ENCODE measurements at places on chromosomes 12 and 14. TPM values are rescaled to one million over a fixed set of nuclear protein-coding genes. Genes with fewer than 3 reads are reported as not detected.

DNA sequence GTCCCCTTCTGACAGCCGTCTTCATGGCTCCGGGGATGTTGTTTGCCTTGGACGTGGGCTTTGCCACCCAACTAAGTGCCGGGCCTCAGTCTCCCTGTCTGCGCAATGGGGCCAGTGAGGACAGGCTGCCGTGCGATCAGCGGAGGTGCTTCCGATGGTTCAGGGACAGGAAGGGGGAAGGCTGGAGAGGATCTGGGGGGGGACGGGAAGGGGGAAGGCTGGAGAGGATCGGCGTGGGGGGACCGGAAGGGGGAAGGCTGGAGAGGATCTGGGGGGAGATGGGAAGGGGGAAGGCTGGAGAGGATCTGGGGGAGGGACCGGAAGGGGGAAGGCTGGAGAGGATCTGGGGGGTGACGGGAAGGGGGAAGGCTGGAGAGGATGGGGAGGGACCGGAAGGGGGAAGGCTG is 3.4 kb downstream of the MMP17 start:
- no peak for DNase-seq

DNA sequence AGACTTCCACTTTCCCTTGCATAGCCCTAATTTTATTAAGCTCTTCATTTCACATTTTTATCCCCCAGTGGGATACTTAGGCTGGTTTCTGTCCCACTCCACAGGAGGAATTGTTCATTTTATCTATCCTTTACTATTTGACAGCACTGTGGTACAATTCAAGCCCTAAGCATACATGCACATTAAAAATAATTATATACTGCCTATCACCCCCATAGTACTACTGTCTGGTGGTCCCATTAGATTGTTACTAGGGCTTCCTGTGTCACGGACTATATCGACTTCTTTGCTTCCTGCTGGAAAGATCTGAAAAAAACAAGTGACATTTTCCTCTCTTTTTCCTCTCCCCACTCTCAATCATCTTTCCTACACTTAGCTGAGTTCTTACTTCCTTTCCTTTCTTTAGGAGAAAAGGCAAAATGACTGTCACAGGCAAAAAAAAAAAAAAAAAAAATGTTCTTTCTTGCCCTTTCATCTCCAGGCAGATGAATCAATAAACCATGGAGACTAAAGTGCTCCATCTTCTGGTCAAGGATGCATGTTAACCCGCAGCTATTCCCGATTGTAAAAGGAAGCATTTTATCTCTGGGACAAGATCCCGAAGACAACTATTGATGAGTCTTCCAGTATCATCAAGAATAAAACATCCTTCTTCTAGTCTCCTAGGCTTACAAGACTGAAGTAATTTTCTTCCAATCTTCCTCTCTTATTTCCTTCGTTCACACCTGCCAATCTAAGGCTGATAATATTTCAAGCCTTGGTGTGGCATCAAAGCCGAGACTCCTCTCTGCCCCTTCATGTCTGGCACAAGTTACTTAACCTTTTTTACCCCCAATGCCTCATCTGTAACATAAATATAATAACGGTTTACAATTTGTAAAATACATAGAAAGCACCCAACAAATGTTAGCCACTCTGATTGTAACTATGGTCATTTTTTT is 94.4 kb upstream of the PLEKHG7 start:
- no peak for DNase-seq

DNA sequence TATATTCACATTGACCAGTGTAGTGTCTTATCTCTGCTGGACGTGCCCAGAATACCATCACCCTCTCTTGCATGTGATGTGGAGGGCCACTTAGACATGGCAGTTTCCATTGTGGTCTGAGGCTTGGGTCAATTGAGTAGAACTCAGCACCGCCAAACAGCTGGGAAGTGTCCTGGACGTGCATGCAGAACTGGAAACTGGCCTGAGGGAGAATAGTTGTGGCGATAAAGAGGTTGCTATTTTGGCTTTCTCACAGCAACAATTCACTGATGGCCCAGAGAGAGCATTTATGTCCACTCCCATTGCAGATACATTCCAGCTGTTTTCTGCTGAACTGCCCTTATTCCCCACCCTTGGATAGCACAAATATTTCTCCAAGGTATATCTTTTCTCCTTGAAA is 210.1 kb upstream of the DAAM1 start:
- DNase-seq, result no peak

NACA gene
- 1,037 TPM for total RNA-seq

KRT3 gene
- total RNA-seq, result not detected

GRCh38 chr14:88029500-88029899 is 24.6 kb downstream of the GPR65 start:
- no peak for DNase-seq

- no peak for DNase-seq
These were observed 966 bp downstream of the BICD1 start for GRCh38 chr12:32107359-32108267.

DIO2 gene
- not detected for total RNA-seq

DNA sequence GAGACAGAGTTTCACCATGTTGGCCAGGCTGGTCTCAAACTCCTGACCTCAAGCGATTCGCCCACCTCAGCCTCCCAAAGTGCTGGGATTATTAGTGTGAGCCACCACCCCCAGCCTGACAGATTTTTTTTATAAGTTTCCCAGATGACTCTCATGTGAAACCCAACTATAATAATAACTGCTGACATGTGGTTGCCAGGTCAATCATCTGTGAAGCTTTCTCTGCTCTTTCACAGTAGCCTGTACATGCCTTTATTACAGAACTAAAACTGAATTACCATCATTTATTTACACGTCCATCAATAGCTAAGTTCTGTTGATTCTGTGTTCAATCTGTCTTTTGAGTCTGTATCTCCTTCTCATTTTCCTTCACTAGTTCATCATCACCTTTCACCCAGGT is 218.5 kb downstream of the RPS29 start:
- DNase-seq, result no peak

DNA sequence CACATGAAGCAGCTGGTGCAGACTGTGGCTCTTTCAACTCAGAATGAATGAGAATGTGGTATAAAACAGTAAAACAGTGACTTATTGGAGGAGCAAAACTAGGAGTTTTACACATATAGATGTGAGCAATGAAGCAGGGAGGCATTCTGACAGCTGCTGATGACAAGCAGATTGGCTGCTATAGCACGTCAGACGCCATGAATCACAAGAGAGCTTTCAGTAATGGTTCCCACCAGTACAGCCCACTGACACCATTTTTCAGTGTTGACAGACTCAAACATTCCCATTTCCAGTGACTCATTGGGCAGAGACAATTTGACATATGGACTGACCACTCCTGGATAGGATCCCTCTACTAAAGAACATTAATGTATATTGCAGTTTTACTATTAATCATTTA is 24.6 kb upstream of the FSCB start:
- no peak for DNase-seq

- no peak for DNase-seq
These were observed 30.3 kb upstream of the ADIPOR2 start for GRCh38 chr12:1660304-1661187.

DNA sequence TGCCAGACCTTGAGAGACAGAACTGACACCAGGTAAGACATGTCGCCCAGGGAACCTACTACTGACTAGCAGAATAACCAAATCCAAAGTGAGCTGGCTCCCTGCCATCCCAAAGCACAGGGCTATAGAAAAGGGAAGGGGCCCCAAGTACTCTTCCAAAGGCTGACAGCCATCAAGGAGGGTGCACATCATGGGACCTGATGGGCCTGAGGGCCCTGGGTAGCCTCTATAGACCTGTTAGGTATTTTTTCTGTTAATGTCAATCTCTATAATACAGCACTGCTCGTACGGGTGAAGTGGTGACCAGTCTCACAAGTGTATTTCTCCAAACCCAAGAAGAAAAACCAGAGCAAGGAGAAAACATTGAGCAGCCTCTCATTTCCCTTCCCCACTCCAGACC is 171.6 kb downstream of the ITPR2 start:
- DNase-seq, result no peak

CHPT1 gene
- 18.3 TPM for total RNA-seq

- no peak for DNase-seq
These were observed 34.9 kb upstream of the ZNF740 start for GRCh38 chr12:53145383-53146260.

- no peak for DNase-seq
These were observed 193.3 kb downstream of the DPF3 start for GRCh38 chr14:72700338-72701236.

DNA sequence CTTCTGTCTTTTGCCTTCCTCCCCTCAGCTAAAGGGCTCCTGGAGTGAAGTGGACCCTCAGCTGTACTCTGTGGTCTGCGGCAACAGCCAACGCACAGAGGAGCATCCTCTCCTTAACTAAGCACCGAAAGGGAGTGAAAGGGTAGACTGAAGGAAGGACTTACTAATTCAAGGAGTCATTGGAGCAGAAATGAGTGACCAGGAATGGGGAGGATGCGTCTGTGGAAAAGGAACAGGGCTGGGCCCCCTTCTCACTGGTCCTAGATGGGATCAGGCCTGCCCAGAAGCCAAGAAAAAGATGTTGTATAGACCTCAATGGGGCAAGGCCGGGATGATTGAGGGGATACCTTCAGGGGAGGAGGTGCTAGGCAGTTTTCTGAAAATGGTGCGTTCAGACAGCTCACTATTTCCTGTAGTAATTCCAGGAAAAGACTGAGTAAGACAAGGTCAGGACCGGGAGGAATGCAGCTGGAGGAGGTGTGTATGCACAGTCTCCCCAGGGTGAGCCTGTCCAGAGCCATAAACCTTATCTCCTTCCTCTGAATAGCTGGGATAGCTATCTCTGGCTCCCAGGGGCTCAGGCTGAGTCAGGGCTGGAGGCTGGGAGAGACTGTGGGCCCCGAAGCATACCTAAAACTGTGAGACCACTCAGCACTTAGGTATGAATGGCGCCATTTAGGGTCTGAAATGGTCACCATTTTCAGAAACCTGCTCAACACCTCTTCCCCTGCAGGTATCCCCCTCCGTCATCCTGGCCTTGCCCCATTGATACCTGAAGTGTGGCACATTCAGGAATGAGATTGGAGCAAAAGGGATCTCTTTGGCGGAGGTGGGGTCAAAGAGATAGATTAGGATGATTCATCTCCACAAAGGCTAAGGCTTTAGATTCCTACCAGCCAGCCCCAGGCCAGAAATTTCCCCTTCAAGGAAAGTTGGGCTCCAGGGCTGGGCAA is 20.2 kb upstream of the KRT8 start:
- DNase-seq, result no peak

- no peak for DNase-seq
These were observed 92.3 kb upstream of the EVL start for GRCh38 chr14:99972748-99973466.

KRT6A gene
- not detected for total RNA-seq

DNA sequence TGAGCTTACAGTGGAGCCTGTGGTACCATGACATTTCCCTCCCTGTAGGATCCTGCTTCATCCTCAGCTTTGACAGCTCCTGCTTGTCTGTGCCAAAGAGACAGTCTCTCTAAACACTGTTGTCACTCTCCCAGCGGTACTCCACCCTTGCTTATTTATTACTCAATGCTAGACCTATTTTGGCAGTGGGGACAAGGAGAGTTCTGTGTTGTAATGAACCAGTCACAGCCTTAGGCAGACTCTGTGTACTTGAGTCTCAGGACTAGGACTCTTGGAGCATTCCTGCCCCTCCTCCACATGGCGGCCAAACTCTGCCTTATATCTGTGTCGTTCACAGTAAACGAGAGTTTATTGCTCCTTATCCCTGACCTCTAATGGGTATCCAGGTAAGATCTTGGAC is 70.9 kb downstream of the PIK3C2G start:
- DNase-seq, result no peak

FSCB gene
- total RNA-seq, result not detected

GRCh38 chr14:67018720-67019119 is 170.5 kb upstream of the GARIN2 start:
- DNase-seq, result no peak

- DNase-seq, result no peak
These were observed 220.2 kb upstream of the CPNE8 start for GRCh38 chr12:39125566-39125965.

DNA sequence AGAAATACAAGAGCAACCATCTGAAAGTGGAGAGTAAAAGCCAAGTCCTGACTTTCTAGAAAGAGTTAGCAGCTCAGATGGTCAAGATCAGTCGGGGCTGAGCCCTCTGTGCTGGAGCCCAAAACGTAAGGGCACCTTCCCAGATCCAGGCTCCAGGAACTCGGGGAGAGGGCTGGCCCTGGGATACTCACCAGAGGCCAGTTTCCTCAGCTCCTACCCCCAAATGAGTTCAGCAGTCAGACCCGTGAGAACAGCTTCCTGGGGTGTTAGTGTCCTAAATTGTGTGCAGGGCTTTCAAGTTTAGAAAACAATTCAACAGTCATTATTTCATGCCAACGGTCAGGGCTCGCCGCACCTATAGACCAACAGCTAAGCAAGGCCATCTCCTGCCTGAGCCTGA is 147.6 kb upstream of the FKBP4 start:
- DNase-seq, result no peak

GRCh38 chr12:45969084-45969483 is 21.3 kb downstream of the SCAF11 start:
- no peak for DNase-seq

KLHDC1 gene
- 0.96 TPM for total RNA-seq

DNA sequence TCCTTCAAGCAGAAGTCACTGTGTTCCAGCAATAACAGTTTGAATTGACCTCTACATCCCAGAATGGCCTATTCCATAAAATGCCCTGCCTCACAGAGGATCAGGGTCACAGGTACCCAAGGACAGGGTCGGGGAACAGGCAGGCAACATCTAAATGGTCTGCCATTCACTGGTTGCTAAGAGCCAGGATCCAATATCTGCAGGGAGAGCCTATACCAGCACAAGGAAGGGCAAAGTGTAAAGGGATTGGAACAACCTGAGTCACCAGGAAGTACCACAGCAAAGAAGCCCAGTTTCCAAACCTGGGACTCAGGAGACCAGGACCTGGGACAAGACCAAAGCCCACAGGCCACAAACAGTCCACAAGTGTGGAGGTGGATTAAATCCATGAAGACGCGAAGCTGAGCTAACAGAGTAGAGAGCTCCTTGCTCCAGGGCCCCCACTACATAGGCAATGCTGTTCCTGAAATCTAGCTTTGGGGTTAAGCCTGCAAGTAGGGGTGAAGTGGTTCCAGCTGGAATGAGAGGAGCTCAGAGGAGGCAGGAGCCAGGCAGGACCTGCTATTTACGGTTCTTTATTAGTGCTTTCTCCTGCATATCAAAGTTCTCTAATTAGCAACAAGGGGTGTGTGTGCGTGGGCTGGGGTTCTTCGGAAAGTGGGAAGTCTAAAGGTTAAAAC is 274.3 kb downstream of the BCL11B start:
- DNase-seq, result no peak

GRCh38 chr14:20802341-20803084 is at the start of gene RNASE1:
Gene RNASE1, minus strand, starts transcription at chr14:20802844. Its CDS starts 776 bp downstream, at chr14:20802068.
- no peak for DNase-seq

- DNase-seq, result no peak
These were observed 11.6 kb downstream of the RASSF8 start for GRCh38 chr12:25970082-25970481.

- DNase-seq, result no peak
These were observed 75.3 kb downstream of the BMP4 start for GRCh38 chr14:53881161-53881871.

CLEC6A gene
- not detected for total RNA-seq

GRCh38 chr14:55921511-55921910 is 196.7 kb upstream of the PELI2 start:
- DNase-seq, result no peak
